Activated CD8-positive, alpha-beta memory T cell treated with anti-CD3 and anti-CD28 coated beads, Interleukin-2, amount 50 U/mL, for 48 hours (primary cell): ENCODE measurements at places on chromosomes 12 and 14.
A peak's percentile ranks its signal among the peaks of the same experiment; 100 is the strongest.

GRCh38 chr14:60736494-60736893 lies 1.9 kb downstream of the MNAT1 start:
- no peak for DNase-seq

- no peak for DNase-seq
Measured at GRCh38 chr14:60643463-60644314, 5.6 kb downstream of the SIX1 start.

DNA sequence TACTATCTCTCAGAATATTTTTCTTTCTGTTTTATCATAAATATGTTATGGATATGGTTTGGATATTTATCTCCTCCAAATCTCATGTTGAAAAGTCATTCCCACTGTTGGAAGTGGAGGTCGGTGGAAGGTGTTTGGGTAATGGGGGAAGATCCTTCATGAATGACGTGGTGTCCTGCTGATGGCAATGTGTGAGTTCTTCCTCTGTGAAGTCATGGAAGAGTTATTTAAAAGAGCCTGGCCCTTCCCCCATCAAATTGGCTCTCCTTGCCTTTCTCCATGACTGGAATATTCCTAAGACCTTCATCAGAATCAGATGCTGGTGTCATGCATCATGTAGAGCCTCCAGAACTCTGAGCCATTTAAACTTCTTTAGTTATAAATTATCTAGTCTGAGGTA lies 1291.6 kb downstream of the FSCB start:
- DNase-seq = no peak

DNA sequence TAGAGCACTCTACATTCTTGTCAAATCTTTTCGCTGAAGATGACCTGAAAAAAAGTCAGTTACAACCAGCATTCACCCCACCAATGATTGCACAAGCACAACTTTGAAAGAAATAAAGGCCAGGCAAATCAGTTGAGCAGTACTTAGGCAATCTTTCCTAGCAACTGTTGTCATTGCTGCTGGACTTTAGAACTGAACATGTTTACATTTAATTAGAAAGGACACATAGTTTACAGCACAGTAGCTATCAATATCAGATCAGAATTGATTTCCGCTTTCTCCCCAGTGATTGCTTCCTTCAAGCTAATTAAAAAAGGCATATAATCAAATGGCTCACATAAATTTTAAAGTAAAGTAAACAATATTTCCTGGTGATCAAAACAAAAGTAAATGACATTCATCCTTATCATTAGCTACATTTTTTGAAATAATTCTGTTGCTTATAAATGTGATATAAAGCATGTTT lies 128.4 kb downstream of the FOXA1 start:
- no peak for DNase-seq

- no peak for DNase-seq
Measured at GRCh38 chr14:72616294-72616693, 277.6 kb downstream of the DPF3 start.

DNA sequence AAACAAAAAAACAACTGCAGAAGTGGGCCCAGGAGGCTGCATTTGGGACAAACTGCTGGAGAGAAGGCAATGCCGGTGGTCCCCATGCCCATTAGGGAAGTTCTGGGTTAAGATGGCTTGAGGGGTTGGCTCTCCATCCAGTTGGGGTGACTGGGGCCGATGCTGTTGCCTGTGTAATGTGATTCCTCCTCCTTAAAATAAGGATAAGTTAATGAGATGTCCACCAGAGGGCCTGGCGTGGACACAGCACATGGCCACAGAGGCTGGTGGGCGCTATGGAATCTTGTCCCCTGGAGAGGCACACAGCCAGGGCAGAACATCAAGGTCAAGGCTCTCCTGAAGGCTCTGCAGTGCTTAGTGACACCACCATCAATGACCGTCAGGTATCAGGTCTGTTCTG lies 1.0 kb upstream of the TESC start:
- no peak for DNase-seq

GRCh38 chr14:82655770-82656169 lies 1122.1 kb upstream of the SEL1L start:
- DNase-seq = no peak

DNA sequence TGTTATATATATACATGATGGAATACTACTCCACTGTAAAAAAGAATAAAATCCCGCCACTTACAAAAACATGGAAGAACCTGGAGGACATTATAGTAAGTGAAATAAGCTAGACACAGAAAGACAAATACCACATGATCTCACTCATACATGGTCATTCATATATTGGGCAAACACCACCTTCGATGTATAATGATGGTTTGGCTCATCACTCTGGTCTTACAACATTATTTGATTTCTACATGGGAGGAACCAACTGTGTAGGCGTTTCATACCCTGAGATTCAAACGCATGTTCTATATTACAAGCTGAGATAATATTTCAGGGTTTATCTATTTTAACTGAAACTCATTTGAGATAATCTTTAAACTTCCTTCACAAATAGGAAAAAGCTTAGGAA lies 48.3 kb downstream of the ABCD2 start:
- DNase-seq = no peak

DNA sequence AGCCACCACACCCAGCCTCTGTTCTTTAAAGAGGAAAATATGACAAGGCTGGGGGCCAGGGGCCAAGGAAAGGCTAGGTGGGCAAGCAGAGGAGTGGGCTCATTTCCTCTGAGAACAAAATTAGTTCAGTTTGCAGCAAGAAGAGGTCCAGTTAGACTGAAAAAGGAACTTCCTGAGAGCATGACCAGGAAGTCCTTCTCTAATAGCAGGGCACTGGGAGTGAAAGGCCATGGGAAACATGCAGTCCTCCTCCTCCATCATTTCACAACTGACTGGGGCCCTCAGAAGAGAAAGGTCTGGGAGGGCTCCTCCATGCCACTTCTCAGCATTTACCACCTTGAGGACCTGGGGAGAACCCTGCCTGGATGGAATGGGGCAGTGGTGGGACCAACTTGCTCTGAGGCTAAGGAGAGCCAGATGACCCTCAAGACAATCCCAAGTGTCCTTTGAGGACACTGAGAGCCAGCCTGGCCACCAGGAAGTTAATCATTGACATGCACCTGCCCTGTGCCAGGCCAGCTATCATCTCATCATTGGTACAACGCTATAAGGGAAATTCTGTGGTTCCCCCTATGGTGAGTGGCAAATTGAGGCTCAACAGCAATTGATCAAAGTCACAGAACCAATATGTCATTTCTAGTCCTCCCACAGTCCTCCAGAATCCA lies 2.0 kb downstream of the AQP2 start:
- DNase-seq = no peak

- no peak for DNase-seq
Measured at GRCh38 chr14:23227566-23227965, 10.2 kb upstream of the RNF212B start.

DNA sequence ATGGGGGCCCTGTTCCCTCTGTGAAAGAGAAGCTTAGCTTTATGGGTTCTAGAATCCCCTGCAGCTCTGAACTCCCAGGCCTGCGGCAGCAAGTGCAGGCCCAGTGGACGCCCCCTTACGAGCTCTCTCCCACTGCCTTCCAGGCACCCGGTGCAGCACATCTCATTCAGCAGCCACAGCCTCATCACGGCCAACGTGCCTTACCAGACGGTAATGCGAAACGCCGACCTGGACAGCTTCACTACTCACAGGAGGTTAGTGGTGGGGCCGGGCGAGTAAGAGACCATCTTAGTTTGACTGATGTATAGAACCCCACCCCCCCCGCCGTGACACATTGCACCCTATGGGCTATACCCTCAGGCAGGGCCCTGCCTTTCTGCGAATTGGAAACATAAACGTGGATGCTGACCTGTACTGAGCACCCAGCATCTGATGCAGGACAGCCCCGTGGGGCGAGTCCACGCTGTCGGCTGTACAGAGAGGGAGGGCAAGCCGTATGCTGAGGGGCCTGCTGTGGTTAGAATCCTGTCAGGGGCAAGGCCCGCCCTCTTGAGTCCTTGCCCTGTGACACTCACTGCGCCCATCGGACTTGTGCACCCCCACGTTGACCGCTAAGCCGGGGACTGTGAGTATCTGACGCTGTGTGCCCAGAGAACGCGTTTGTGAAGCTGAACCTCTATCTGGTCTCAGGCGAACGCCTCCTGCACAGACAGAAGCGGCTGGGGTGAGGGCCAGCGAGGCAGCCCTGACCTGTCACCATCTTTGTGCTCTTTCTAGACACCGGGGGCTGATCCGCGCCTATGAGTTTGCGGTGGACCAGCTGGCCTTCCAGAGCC lies 71.7 kb downstream of the TESC start:
- DNase-seq = no peak

DNA sequence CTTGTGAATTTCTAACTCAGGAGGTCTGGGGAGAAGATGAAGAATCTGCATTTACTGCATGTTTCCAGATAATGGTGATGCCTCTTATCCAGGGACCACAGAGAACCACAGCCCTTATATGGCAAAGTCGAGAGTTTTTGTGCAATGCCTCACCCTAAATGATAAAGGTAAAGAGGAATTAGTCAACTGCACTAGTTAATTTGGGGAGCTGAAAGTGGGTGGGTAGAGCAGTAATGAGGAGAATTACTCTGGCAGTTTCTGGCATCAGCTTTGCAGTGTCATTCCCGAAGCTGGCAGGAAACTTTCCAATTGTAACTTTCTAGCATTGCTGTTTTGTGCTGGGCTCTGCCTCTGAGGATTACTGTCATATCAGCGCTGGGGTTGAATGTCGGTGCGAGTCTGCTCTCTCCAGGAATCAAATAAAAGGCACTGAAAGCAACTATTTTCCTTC lies 10.3 kb downstream of the EGLN3 start:
- DNase-seq = no peak

GRCh38 chr12:32568228-32568627 lies 110.9 kb upstream of the DNM1L start:
- DNase-seq = no peak

GRCh38 chr12:111055181-111055880 lies 135.0 kb upstream of the MYL2 start:
- no peak for DNase-seq

DNA sequence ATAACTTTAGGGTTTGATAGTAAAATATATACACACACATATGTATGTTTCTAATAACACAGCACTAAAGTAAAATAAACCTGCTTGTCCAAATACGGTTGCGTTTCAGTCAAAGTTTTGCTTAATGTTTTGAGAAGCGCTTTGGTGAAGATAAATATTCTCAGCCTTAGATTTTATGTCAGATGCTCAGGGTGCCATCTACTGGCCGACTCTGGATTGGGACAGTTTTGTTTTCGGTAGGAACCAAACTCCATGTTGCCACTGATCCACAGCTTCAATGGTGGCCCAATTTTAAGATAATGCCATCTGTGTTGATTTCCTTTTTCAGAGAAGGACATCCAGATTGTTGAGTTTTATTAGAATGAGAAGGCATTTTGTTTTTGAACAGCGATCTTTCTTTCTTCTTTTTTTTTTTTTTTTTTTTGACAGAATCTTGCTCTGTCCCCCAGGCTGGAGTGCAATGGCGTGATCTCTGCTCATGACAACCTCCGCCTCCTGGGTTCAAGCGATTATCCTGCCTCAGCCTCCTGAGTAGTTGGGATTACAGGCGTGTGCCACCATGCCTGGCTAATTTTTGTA lies 43.1 kb downstream of the LLPH start:
- peak; percentile 56 for DNase-seq

DNA sequence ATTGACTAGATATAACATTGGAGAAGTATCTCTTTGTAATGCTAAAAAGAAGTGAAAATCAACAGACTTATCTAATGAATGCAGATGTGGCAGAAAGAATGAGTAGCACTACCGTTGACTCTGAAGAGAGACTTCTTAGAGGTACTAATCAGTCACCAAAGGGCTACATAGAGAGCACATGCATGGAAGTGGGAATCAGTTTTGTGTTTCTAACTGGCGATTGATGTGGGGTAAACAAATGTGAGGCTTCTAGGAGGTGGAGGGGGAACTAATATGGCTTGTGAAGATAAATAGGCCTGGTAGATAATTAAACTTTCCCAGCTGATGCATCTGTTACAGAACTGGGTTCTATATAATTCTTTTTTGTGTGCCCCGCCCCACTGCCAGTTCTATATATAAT lies 10.5 kb downstream of the COCH start:
- no peak for DNase-seq

- no peak for DNase-seq
Measured at GRCh38 chr12:19304149-19304750, 135.0 kb upstream of the AEBP2 start.

DNA sequence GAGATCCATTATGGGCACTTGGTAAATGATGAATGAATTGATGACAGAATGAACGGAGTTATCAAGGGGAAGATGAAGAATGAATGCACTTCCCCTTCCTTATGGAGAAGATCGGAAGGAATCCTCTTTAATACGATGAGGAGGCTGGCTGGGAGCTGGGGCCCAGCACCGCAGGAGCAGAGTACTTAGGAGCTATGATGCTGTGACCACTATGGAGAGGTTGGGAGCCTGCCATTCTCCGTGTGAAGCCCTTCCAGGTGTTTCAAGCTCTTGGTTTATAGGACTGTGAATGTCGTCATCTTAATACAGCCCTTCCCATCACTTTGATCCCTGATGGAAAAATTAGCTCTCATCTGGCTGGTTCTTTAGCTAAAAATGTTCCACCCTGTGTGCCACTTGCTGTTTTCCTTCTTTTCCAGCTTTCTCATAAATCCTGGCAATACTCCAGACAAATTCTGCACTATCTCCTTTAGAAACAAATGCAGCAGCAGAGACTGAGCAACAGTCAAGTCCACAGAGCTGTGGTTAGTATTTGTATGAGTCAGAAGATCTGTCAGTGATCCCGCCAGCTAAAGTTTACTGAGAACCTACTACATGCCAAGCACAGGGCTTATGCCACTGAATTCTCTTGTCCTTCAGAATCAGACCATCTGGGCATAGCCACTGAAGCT lies 263.1 kb upstream of the CRY1 start:
- DNase-seq = no peak

- no peak for DNase-seq
Measured at GRCh38 chr14:51207621-51208020, 32.4 kb upstream of the TMX1 start.

- no peak for DNase-seq
Measured at GRCh38 chr12:1297206-1297605, 297.2 kb downstream of the FBXL14 start.

DNA sequence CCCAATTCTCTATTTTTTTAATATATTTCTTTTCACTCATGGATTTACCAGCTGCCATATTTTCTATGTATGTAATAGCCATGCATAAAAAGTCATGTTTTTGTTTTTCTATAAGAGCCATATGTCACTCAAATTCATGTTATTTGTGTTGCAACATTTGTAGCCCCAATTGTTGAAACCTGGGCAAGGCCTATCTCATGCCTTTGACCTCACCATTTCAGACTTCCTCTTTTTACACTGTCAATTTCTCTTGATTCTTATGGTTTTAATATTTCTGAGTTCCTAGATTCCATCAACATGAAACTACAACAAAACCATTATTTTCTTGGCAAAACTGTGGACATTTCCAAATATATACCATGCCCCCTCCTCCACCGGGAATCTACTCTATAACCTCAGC lies 647.5 kb downstream of the C12orf50 start:
- DNase-seq = no peak

GRCh38 chr12:58930770-58931324 lies 10.5 kb upstream of the LRIG3 start:
- DNase-seq = no peak

- DNase-seq = no peak
Measured at GRCh38 chr14:64826845-64827244, 52.9 kb downstream of the SPTB start.
